WTC11 (cell line): ENCODE measurements at places on chromosomes 7 and 10.

GRCh38 chr10:112585960-112586359, 138.9 kb downstream of the VTI1A start:
- DNase-seq = no peak

GRCh38 chr10:10295537-10295936, 722.1 kb upstream of the CELF2 start:
- no peak for DNase-seq

DNA sequence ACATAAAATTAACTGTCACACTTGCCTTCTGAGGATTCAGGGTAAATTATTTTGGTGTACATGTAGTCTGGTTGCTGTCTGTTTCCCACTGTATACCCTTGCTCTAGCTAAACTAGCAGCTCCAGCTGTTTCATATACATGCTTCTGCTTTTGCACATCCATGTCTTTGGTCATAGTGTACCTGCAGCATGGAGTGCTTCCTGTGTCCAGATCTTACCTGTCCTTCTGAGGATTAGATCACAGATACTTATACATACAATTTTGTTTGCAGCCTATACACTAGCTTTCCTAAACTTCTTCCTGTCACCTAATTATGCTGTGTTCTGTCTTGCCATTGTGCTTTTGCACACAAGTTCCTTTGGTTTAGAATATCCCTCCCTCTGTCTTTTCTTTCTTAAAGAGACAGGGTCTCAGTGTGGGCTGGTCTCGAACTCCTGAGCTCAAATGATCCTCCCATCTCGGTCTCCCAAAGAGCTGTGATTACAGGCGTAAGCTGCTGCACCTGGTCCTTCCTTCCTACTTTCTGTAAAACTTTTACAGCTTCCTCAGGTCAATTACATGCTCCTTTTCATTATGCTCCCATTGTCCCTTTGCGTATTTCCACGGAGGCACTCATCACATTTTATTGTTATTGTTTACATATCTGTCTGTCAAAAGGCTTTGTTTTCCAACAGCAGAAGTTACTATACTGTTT, 33.8 kb downstream of the TPST1 start:
- no peak for DNase-seq

DNA sequence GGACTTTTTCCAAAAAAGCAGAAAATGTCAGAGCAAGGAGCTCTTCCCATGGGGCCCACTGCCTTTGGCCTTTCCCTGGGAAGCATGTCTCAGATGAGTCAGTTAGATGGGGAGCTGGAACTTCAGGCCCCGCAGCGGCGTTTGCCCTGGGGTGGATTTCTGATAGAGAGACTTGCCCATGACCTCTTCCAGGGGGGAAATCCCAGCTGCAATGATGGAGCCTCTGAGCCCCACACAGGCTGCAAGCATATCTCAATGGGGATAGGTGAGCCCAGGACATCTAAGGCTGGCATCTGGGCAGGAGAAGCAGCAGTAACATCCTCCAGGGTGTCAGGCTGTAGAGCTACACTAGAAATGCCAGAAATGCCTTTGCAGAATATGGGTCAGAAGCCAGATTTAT, 269.2 kb upstream of the TCERG1L start:
- DNase-seq = no peak

DNA sequence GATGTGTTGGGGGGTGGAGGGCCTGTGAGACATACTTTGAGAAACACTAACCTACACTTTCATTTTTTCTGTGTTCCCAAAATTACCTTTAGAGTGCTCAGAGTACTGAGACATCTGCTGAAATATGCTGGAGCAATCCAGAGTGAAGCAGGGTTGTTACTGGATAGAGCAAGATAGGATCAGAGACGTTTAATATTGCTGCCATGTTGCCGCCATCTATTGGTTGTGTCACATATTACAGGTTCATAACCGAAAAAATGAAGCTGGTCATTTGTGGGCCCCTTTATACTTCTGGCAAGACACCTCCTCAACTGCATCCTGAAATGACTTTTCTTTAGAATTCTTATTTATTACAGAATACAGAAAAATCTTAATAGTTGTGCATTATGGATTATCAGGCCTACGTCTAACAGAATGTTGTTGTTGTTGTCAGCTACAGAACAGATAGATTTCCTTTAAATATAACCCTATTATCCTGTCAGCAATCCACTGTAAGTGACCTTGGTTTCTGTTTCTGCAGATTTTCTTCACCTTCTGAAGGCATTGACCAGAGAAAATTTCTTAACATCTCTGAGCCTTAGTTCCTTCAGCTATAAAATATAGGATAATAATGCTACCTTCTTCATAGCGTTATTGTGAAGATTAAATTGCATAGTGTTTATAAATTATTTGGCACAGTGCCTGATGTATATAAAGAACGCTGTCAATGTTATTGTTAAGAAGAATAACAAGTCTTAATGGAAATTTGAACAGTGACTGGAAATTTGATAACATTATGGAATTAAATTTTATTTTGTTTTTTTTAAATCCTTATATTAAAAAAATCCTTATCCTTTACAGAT, 16.2 kb upstream of the DLD start:
- no peak for DNase-seq

- DNase-seq = no peak
These were observed 24.5 kb downstream of the GPR22 start for GRCh38 chr7:107494315-107494751.

- no peak for DNase-seq
These were observed 36.0 kb upstream of the CUX1 start for GRCh38 chr7:101781439-101781838.

DNA sequence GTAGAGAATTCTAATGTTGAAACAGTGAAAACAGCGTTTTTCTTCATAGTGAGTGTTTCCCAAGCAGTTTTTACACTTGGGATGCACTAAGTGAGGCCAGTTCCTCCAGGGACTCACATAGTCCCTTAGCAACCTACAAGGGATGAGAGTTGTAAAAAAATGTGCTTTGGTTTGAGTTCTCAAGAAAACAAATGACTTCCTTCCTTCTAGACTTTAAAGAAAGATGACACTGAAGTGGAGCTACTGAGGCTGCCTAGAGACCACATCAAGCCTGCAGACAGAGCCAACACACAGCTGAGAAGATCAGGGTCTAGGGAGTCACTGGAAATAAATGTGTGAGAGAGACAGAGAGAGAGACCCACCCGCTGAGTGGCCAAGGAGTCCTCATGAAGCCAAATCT, 264.4 kb downstream of the TNS3 start:
- DNase-seq = no peak

- no peak for DNase-seq
These were observed 191.8 kb upstream of the CDCA7L start for GRCh38 chr7:22137466-22137865.

DNA sequence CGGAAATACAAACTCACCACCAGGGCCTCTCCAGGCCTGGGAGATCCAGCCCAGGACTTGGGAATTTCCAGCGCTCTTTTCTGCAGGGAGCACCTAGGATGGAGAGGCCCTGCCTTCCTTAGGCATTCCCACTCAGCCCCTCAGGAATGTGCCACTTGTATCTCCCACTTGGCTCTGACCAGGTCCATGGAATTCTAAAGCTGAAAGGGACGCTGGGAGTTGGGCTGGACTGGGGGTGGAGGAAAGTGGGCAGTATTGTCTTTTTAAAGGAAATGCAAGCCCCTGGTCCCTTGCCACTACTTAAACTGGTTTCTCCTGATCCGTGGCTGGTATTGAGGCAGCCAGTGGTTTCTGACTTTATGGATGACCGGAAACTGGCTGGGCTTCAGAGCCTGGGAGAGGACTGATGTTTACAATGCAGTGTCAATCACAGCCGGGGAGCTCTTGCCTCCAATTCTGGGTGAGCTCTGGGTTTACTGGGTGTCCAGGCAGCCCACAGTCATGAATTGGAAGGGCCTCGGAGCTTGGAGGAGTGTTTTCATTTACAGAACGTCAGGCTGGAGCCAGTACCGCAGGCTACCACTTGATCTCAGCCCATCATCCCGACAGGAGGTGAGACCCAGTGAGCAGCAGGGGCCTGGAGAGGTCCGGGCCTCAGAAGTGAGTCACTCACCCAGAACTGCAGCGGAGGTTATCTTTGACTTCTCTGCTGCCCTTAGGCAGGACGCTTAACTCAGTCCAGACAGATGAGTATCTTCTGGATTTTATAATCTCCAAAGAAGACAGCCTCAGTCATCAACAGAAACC, 27.3 kb downstream of the AGAP3 start:
- DNase-seq = peak; percentile 42

GRCh38 chr7:119802147-119802546, 470.8 kb upstream of the KCND2 start:
- DNase-seq = no peak
